Glutamatergic neuron (in vitro differentiated cells): ENCODE measurements at places on chromosomes 7 and 10. TPM values are rescaled to one million over a fixed set of nuclear protein-coding genes. Genes with fewer than 3 reads are reported as not detected.

The ADAMTS14 gene
- 29.8 TPM for total RNA-seq

The CLEC5A gene
- not detected for total RNA-seq

The HOXA2 gene
- not detected for total RNA-seq

The LRRTM3 gene
- not detected for total RNA-seq

The DNTT gene
- not detected for total RNA-seq

The ANKRD1 gene
- not detected for total RNA-seq

The TUBB8 gene
- total RNA-seq, result 1.1 TPM

The COBL gene
- total RNA-seq, result 3.3 TPM

GRCh38 chr7:36032361-36032818, 120.7 kb upstream of the EEPD1 start:
- H3K27ac ChIP-seq, result no peak overlapping the region
- peaks cover 16% of the 10 kb centered on the region for H3K4me1 ChIP-seq
- peaks cover 13% of the 10 kb centered on the region for H3K27me3 ChIP-seq
- DNase-seq, result no peak
- no peak overlapping the region for H3K4me3 ChIP-seq

- H3K4me1 ChIP-seq, result no peaks in the 10 kb centered on the region
- no peak overlapping the region for H3K4me3 ChIP-seq
- no peaks in the 10 kb centered on the region for H3K27me3 ChIP-seq
- no peak overlapping the region for H3K27ac ChIP-seq
Observed at GRCh38 chr10:80924063-80924952, 386.6 kb downstream of the SH2D4B start.

DNA sequence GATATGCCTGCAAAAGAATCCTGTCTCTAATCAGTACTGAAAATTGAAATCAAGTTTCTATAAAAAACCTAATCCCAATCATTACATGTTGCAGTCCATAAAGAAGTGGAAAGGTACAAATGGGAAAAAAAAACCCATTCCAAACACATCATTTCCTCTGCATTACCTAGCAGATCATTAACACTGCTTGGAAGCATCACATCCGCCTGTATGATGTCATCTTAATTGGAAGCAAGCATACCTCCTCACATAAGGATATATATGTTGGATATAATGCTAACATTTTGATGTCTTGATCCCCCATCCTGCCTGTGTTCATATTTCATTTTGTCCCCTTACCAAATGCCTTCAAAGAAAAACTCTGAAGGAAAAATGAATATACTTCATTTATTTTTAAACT, 241.3 kb upstream of the AOAH start:
- no peak for DNase-seq
- peaks cover 13% of the 10 kb centered on the region for H3K4me1 ChIP-seq
- no peaks in the 10 kb centered on the region for H3K36me3 ChIP-seq
- H3K27ac ChIP-seq, result no peak overlapping the region

GRCh38 chr7:94050046-94050445, 45.9 kb upstream of the BET1 start:
- no peak overlapping the region for H3K27ac ChIP-seq
- no peak overlapping the region for H3K4me3 ChIP-seq
- peaks cover 17% of the 10 kb centered on the region for H3K4me1 ChIP-seq
- H3K36me3 ChIP-seq, result no peaks in the 10 kb centered on the region
- peaks cover 6% of the 10 kb centered on the region for H3K27me3 ChIP-seq
- DNase-seq, result no peak

- no peak overlapping the region for H3K27ac ChIP-seq
- H3K4me1 ChIP-seq, result no peaks in the 10 kb centered on the region
- peaks cover 8% of the 10 kb centered on the region for H3K36me3 ChIP-seq
- no peak for DNase-seq
- no peak overlapping the region for H3K4me3 ChIP-seq
Observed at GRCh38 chr10:76962851-76963250, 674.8 kb downstream of the KCNMA1 start.

DNA sequence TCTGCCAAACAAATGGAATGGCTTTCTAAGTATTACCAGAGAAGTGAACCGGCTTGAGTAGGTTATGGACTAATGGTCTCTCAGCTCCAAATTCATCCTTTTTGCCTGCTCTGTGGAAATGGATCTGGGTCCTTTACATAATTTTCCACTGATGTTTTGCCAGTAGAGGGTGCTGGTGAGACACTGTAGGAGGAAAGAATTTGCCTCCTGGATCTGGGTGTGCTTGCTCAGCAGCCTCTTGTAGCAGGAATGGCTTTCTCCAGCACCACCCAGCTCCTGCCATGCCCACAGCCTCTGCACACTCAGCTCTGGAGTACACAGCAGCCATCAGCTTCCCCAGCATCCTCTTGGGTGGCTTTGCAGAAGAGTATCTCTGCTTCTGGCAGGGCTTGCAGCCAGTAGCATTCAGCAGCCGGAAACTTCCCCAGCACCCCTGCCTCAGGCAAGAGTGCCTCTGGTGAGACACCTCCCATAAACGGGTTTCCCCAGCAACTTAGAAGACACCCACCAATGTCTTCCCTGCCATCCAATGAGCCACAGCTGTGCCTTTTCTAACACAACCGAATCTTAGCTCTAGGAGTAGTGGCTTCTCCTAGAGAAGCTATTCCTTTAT, 235.0 kb upstream of the PLPP4 start:
- peaks cover 4% of the 10 kb centered on the region for H3K27me3 ChIP-seq
- H3K4me1 ChIP-seq, result peaks cover 19% of the 10 kb centered on the region
- H3K27ac ChIP-seq, result no peak overlapping the region
- H3K4me3 ChIP-seq, result no peak overlapping the region
- H3K36me3 ChIP-seq, result no peaks in the 10 kb centered on the region

GRCh38 chr10:234708-235406, 99.6 kb downstream of the ZMYND11 start:
- no peak for DNase-seq
- peaks cover 35% of the 10 kb centered on the region for H3K4me1 ChIP-seq
- H3K27ac ChIP-seq, result peak overlapping the region; percentile 49
- H3K27me3 ChIP-seq, result no peaks in the 10 kb centered on the region
- H3K36me3 ChIP-seq, result no peaks in the 10 kb centered on the region

GRCh38 chr10:88525371-88526069, 57.6 kb downstream of the RNLS start:
- no peaks in the 10 kb centered on the region for H3K36me3 ChIP-seq
- H3K27me3 ChIP-seq, result no peaks in the 10 kb centered on the region

GRCh38 chr7:3683546-3684539, 382.8 kb downstream of the SDK1 start:
- no peak overlapping the region for H3K4me3 ChIP-seq
- peak; percentile 30 for DNase-seq
- no peak overlapping the region for H3K27ac ChIP-seq
- H3K4me1 ChIP-seq, result peaks cover 17% of the 10 kb centered on the region

DNA sequence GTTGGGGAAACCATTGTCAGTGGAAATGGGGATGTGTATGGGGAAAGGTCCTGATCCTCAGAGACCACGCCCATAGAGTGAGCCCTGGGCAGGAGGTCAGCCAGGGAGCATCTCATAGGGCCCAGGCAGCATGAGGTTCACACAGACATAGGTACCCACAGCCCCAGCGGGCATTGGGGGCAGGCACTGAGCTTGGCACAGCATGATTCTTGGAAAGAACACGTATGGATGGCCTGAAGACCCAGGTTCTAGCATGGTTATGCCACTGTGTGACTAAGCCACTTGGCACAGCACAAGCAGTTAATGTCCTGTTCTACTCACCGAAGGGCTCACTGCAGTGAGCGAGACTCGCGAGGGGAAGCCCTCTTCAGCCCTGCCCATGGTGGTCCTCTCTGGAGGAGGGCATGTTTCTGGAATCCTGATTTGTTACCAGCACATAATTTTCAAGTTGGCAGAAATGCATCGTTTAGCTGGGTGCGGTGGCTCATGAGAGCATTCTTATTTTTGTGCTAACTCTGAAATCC, 125.2 kb downstream of the UBE2H start:
- peaks cover 27% of the 10 kb centered on the region for H3K4me1 ChIP-seq
- peaks cover 11% of the 10 kb centered on the region for H3K27me3 ChIP-seq

GRCh38 chr7:91291302-91291701, 27.1 kb downstream of the FZD1 start:
- peaks cover 6% of the 10 kb centered on the region for H3K36me3 ChIP-seq
- H3K27ac ChIP-seq, result no peak overlapping the region
- peaks cover 17% of the 10 kb centered on the region for H3K4me1 ChIP-seq
- no peaks in the 10 kb centered on the region for H3K27me3 ChIP-seq
- DNase-seq, result no peak
- H3K4me3 ChIP-seq, result no peak overlapping the region

- no peak overlapping the region for H3K4me3 ChIP-seq
- H3K36me3 ChIP-seq, result no peaks in the 10 kb centered on the region
- H3K4me1 ChIP-seq, result peaks cover 3% of the 10 kb centered on the region
- no peaks in the 10 kb centered on the region for H3K27me3 ChIP-seq
Observed at GRCh38 chr10:103572347-103573204, 79.1 kb downstream of the NEURL1 start.

DNA sequence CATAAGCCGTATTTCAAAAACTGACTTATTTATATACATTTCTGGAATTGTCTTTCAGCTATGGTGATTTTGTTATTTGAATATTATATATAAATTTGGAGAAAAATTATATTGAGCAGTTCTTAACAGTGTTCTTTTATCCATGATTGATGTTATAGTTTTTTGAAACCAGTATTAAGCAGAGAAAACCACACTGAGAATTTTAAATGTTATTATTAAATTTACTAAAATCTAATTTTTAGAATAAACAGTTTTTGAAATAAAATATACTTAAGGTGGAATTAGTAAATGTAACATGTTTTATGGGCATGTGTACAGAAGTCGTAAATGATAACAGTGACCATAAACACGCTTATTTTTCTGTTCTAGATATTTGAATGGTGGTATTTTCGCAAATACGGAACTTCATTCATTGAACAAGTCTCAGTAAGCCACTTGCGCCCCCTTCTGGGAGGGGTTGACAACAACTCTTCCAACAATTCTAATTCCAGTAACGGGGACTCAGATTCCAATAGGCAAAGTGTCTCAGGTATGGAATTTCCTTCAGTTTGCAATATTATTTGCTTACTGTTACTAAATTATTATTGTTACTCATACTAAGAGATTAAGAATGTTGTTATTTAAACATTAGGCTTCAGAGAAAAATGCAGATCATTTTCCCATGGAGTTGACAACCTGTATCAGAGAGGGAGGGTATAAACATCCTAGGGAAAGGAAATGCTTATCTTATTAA, 166.1 kb downstream of the ST7 start:
- peak; percentile 86 for DNase-seq
- peaks cover 37% of the 10 kb centered on the region for H3K4me1 ChIP-seq
- no peak overlapping the region for H3K4me3 ChIP-seq
- H3K27ac ChIP-seq, result no peak overlapping the region
- no peaks in the 10 kb centered on the region for H3K36me3 ChIP-seq

GRCh38 chr10:20877986-20878983, 18.8 kb downstream of the NEBL start:
- no peak overlapping the region for H3K27ac ChIP-seq
- H3K36me3 ChIP-seq, result no peaks in the 10 kb centered on the region
- H3K27me3 ChIP-seq, result no peaks in the 10 kb centered on the region
- no peak for DNase-seq
- H3K4me3 ChIP-seq, result no peak overlapping the region

DNA sequence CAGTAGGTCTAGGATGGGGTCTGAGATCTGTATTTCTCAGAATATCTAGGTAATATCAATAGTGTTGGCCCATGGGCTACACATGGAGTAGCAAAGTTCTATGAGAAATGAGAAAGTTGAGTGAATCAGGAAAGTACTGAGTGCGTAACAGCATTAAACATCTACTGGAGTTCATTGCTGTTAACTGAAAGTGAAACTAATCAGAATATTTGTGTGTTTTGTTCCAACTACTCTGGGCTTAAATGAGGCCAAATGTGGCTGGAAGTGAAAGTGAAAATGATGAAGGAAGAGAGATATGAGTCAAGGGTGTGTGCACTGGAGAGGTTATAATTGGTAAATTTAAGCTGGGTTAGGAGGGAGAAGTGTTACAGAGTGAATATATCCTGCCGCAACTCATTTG, 46.5 kb downstream of the TMEM106B start:
- H3K36me3 ChIP-seq, result peaks cover 4% of the 10 kb centered on the region
- no peaks in the 10 kb centered on the region for H3K27me3 ChIP-seq
- H3K4me1 ChIP-seq, result no peaks in the 10 kb centered on the region
- DNase-seq, result no peak
- H3K4me3 ChIP-seq, result no peak overlapping the region

DNA sequence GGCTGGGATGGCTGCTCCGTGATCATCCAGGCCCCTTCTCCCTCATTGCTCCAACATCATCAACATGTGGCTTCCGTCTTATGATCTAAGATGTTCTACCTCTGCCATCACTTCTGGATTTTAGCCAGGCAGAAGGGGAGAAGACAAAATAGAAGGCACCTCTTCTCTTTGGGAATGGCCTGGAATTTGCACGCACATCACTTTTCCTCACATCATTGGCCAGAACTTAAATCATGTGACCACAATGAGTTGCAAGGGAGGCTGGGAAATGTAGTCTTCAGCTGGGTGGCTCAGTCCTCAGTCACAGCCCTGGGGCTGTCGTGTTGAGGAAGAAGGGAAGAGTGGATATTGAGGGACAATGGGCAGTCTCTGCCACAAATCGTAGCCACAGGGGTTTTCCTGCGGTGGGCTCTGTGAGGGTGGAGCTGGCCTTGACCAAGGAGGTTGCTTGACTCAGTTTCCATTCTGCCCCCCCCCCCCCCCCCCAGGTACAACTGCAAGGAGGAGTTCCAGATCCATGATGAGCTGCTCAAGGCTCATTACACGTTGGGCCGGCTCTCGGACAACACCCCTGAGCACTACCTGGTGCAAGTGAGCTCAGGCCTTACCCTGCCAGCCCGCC, 50.3 kb downstream of the PALD1 start:
- H3K36me3 ChIP-seq, result no peaks in the 10 kb centered on the region
- H3K4me3 ChIP-seq, result no peak overlapping the region
- peak; percentile 54 for DNase-seq
- peaks cover 10% of the 10 kb centered on the region for H3K27me3 ChIP-seq
- H3K27ac ChIP-seq, result no peak overlapping the region
- H3K4me1 ChIP-seq, result peaks cover 8% of the 10 kb centered on the region

GRCh38 chr7:150867605-150868004, 15.3 kb downstream of the AOC1 start:
- no peak overlapping the region for H3K4me3 ChIP-seq
- H3K27me3 ChIP-seq, result peaks cover 4% of the 10 kb centered on the region
- H3K4me1 ChIP-seq, result no peaks in the 10 kb centered on the region
- no peak for DNase-seq
- H3K36me3 ChIP-seq, result no peaks in the 10 kb centered on the region

DNA sequence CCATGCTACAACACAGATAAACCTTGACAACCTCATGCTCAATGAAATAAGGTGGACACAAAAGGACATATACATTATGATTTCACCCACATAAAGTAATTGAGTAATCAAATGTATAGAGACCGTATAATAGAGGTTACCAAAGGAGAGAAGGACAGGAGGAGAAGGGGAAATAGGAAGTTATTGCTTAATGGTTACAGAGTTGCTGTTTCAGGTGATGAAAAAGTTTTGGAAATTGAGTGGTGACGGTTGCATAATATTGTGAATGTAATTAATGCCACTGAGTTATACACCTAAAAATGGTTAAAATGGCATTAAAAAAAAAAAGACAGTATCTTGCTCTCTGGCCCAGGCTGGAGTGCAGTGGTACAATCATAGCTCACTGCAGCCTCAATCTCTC, 1.5 kb upstream of the OGDH start:
- H3K27ac ChIP-seq, result peak overlapping the region; percentile 99
- H3K4me3 ChIP-seq, result peak overlapping the region; percentile 63
- H3K4me1 ChIP-seq, result peaks cover 5% of the 10 kb centered on the region
- no peak for DNase-seq
- no peaks in the 10 kb centered on the region for H3K36me3 ChIP-seq
